ENCODE measurements at places on chromosomes 5 and 9.

DNA sequence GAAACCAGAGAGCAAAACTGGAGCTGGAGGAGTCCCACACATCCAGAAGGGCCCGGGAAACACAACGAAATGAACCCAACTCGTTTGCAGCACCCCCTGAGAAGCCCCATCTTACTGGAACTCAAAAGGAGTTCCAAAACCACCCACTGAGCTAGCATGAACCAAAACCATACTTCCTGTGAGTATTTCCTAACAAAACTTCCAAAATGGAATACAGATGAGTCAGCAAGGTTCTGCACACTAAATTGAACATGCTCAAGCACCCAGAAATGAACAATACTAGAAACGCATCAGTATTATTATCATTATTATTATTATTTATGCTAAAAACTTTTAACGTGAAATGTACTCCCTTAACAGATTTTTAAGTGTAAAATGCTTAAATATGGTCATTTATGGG, 8.0 kb upstream of the SPOCK1 start:
- no peak for DNase-seq

DNA sequence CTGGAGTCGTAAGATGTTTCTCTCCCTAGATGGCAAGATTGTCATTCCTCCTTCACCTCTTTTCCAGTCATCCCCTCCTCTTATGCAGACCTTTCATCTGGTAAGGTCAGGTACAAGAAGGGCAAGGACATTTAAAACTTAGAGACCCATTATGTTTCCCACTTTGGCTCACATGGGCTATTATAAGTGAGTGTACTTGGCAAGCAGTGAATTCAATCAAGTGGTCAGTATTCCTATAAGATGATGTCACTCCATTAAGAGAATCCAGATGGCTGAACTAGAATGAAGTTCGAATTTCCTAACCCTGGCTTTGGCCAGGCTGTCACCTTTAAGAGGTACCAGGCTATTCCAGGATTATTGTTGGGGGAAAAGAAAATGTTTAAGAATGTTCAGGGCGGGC, 32.2 kb downstream of the ZNF131 start:
- no peak for DNase-seq

- no peak for DNase-seq
Measured at GRCh38 chr5:117863586-117864296, 1124.6 kb downstream of the DTWD2 start.

- DNase-seq, result no peak
Measured at GRCh38 chr9:89920951-89921350, 316.1 kb downstream of the GADD45G start.

DNA sequence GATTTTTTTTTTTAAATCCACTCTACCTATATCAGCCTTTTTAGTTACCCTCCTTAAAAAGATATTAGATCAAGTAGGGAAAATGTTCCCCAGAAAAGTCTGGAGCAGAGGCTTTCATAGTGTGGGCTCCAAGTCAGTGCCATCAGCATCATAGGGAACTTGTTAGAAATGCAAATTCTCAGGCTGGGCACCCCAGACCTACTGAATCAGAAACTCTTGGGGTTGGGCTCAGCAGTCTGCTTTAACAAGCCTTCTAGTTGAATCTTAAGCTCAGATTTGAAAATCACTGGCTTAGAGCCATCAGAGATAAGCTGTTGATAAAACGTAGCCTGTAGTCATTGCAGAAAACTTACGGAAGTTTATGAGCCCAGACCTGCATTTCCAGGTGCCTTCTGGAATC, 140.1 kb downstream of the TMEM38B start:
- no peak for DNase-seq
